Renal cortical epithelial cell (primary cell): ENCODE measurements at places on chromosomes 16 and 17. TPM values are rescaled to one million over a fixed set of nuclear protein-coding genes. Genes with fewer than 3 reads are reported as not detected.
A peak's percentile ranks its signal among the peaks of the same experiment; 100 is the strongest.

The CLEC18A gene
- total RNA-seq, result 0.15 and 1.6 TPM in 2 replicates

The KRTAP4-6 gene
- total RNA-seq, result not detected in 2 replicates

The ADAMTS18 gene
- 0.10 and 0.17 TPM in 2 replicates for total RNA-seq

- peak; percentile 54 for DNase-seq
Observed at GRCh38 chr17:28916302-28916934, 13.5 kb upstream of the DHRS13 start.

The MYO18A gene
- total RNA-seq, result 25.4 and 65.5 TPM in 2 replicates

The TEX19 gene
- total RNA-seq, result 0.05 TPM in 1 of 2 replicates, not detected in the other

- no peak for DNase-seq
Observed at GRCh38 chr17:81927152-81927652, 333 bp downstream of the MAFG start.

DNA sequence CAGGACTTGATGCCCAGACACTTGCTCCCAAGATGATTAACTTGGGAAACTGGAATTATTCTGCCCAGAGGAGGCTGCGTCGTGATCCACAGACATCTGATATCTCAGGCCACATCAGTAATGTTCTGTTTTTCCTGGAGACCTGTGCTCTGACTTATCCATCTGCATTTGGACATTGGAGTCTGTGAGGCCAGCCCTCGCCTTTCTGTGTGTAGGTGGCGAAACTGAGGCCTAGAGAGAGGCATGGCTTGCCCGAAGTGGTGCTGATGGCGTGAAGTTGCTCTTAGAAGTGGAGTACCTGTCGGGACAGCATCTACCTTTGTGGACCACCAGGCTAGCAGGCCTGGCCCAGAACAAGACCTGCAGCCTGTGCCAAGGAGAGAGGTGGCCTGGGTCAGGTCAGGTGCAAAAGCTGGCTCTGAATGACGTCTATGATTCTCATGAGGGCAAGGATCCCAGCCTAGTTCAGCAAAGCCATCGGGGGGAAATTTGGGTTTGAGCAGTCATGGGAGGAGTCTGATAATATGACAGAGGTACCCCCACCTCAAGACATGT, 186.8 kb upstream of the ZNF469 start:
- no peak for DNase-seq

The GJD3 gene
- 0.30 TPM in 1 of 2 replicates, not detected in the other for total RNA-seq

The TTYH2 gene
- total RNA-seq, result under 0.01 and 0.60 TPM in 2 replicates

- no peak for DNase-seq
Observed at GRCh38 chr17:50268743-50269275, 5.5 kb upstream of the TMEM92 start.

DNA sequence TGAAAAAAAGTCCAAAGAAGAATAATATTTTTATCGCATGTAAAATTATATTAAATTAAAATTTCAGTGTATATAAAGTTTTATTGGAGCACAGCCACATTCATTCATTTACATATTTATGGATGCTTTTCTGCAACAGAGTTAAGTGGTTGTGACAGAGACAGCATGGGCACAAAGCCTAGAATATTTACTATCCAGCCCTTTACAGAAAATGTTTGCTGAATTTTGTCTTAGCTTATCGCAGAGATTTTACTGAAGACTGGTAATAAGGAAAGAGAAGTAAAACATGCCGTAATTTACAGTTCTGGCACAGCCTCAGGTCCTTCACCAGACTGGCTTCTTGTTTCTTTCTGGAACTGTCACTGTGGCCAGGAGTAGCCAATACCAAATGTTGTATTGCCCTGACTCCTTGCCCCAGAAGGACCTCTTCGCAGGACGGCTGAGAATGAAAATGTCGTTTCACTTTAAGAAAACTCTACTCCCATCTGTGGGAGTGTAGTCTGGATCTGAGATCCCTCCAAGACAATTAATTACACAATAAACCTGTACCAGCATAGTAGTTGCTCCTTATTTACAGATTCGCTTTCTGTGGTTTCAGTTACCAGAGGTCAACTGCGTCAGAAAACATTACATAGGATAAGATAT, 94.9 kb upstream of the GOT2 start:
- peak; percentile 6 for DNase-seq

- no peak for DNase-seq
Observed at GRCh38 chr16:75317532-75317931, 66.1 kb upstream of the BCAR1 start.

DNA sequence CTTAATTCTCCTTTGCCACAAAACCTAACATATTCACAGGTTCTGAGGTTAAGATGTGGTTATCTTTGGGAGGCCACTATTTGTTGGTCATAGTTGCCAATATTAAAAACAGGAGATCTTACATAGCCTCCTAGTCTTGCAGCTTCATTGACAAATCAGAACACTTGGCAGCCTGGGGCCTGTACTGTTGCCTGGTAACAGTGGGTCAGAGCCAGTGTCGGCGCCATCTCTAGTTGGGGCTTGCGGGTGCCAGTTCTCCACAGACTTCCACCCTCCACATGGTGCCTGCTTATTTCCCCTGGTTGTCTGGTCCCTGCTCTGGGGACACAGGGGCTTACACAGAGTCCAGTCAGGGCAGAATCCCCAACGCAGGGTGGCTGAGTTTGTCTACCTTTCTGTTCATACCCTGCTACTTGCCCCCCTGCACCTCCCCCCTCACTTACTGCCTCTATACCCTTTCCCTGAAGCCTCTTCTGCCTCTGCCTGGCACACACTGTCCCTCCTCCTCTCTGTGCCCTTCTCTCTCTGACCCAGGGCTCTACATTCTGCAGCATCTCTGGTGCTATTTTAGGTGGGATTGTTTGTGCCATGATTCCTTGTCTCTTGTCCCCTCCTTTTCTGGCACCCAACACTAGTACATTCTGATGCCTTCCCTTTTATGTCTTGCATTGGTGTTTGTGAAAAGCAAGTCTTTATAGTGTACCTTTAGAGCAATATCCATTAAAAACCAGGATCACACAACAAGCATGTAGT, 13.4 kb downstream of the EPN2 start:
- DNase-seq, result no peak

- DNase-seq, result no peak
Observed at GRCh38 chr16:17283016-17283415, 187.7 kb downstream of the XYLT1 start.

The CLEC19A gene
- not detected in 2 replicates for total RNA-seq

DNA sequence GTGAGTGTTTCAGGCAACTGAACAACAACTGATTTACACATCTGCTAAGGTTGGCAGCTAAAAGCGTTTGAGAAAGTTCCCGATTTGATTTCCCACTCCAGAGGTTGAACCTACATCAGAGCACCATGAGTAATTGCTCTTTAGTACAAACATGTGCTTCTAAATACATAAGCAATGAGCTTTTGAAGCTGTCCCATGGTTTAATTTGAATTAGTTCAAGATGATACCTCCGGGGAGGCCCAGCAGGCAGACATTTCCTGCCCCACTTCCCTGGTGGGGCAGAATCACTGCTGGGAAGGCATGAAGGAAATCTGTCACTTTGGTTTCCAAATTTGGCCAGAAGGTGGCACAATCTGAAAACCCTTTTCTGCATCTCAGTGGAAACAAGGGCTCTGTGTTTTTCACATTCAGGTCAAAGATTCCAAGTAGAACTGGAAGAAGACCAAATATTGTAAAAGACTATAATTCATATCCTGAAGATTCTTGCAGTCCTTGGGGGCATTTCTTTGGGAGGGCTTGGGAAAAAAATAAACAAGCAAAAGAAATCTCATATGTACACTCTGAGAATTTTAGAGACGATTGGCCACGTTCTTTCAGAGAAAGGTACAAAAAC, 176.2 kb upstream of the FAM20A start:
- peak; percentile 59 for DNase-seq

The TBX21 gene
- total RNA-seq, result not detected in 2 replicates

GRCh38 chr16:1098266-1098991, 2.4 kb upstream of the C1QTNF8 start:
- DNase-seq, result no peak

DNA sequence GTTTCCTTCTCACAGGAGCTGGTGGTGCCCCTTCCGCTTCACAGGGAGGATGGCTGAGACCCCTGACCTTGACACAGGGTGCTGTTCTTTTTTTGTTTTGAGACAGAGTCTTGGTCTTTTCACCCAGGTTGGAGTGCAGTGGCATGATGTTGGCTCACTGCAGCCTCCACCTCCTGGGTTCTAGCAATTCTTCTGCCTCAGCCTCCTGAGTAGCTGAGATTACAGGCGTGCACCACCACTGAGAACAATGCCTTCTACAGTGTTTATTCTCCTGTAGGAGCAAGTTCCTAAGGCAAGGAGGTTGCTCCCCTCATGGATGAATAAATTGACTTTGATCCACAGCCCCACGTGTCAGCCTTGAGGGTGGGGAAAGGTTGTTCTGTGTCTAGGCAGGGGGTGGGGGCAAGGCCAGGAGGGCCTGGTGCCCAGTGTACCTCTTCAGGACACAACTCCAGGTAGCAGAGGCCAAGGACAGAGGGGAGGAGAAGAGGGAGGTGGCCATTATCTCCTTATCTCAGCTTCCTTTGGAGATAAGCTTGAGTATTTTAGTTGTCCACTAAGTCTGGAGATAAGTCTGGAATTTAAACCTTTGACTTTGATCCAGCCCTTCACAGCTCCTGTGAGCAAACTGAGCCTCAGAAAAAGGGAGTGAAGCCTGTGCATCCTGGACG, 159.4 kb downstream of the SEC14L1 start:
- no peak for DNase-seq

DNA sequence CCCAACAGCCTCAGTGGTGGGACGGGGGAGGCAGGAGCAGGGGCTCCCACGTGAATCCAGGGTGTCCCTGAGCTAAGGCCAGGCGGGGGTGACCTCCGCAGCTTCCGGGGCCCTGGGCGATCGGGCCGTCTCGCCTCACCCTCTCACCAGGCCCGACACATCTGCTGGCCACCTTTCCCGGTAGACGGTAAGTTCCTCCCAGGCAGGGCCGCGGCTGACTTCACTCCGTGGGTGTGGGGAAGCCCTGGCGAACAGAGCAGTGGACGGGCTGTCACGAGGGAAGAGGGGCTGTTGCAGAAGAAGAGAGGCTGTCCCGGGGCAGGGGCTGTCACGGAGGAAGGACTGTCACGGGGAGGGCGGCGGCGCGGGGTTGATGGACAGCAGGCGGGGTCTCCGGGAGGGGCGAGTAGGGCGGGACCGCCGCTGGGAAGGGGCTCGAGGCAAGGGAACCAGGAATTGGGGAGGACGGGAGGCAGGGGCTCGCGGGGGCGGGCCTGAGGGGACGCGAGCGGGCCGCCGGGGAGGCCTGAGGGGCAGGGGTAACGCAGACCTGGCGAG, 498 bp downstream of the PKMYT1 start:
- DNase-seq, result no peak
